ENCODE measurements at places on chromosomes 3 and 15.

- no peak for DNase-seq
Observed at GRCh38 chr3:179671747-179672242, 19.0 kb downstream of the USP13 start.

DNA sequence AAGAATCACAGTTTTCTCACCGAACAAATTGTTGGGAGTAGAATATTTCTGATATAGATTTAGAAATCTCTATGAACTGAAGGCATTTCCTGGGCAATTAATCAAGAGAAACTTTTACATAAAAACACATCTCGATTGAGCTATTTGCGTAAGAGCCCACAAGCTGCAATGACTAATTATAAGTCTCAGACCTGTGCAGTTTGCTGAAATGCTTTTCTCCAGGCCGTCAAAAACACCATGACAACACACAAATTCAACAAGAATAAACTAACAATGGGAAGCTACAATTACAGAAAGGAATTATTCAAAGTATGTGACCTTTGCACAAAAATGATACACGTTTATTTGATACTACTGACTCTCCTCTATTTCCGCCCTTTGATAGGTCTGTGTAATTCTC is 481.2 kb upstream of the WNT5A start:
- no peak for DNase-seq

DNA sequence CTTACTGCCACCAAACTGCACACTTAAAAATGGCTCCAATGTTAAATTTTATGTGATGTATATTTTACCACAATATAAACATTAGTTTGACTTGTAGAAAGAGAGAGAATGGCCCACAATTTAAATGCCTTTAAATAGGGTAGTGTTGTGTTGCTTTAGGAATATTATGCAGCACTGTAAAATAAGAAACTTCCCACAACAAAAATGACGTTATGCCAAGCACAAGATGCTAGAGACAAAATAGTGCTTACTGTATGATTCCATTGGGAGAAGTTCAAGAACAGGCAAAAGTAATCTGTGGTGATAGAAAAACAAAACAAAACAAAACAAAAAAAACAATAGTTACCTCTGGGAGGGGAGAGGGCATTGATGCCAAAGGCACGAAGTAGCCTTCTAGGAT is 91.3 kb downstream of the MEGF11 start:
- DNase-seq, result no peak

DNA sequence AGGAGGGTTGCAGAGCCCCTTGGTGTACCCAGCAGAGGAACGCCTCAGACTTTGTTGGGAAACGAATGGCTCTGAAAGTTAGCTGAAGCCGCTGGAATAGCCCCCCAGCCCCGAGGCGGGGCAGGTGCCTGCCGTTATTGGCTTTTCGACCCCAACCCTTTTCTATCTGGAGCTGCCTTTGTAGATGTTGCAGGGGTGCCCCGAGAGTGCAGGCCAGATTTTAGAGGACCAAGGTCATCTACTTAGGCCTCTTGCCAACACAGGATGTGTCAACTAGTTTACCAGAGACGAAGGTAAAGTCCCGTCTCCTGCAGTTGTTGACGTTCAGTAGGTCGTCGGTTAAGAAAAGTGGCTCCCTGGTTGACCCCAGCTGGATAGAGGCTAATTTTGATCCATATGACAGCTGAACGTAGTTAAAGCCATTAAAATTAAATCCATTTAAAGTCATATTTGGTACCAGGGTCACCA is 579 bp upstream of the UBE3A start:
- DNase-seq, result no peak

DNA sequence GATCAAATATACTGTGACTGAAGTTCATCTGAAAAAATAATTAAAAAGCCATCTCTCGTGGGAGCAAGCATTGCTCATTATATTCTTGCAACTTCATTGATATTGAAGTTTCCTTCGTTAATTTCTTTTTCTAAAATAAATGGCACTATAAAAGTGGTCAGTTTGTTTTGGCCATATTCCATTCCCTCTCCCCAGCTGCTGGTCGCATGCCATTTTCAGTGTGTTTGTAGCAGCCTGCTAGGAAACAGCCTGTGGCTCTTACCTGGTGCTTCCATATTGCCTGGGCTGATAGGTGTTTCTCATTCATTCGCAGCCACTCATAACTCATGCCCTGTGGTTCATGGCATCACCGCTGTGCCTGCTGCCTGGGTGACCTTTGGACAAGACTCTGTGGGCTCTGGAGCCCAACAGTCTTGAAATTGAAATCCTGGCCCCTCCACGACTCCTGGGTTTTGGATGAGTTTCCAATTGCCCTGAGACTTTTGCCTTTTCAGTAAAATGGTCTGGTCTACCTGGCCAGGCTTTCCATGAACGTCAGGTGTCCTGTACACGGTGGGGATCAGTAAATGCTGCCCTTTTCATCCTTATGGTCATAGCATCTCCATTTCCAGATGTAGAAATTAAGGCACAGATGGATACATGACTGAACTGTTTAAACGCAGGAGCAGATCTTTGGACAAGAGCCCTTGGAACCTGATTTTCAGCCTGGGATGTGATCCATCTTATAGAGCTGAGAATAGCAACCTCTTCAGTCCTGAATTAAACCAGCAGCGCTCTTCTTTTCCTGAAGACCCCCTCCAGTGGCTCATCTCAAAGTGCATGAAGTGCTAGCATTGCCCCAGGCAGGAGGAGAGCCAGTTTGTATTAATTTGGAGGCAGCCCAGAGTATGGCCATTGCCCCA is 69.4 kb downstream of the SLCO3A1 start:
- no peak for DNase-seq

- no peak for DNase-seq
Observed at GRCh38 chr3:130773366-130773765, 26.7 kb upstream of the PIK3R4 start.

DNA sequence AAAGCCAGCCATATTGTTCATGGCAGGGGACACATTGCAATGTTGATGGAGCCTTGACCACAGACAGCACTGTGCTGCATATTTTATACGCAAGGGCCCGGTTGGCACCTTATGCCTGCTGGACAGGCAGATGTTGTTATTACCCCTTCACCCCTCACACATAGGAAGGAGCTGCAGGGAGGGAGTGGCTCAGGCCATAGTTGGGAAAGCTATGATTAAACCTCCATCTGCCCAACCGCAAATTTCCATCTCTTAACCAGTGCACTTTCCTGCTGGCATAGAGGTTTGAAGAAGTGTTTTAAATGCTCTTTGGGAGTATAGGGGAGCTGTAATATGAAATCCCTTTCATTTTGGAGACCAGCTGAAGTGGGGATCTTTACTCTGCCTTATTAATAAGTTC is 224.7 kb downstream of the CACNA2D3 start:
- DNase-seq, result no peak

- no peak for DNase-seq
Observed at GRCh38 chr15:75431682-75432081, 19.8 kb downstream of the SIN3A start.

DNA sequence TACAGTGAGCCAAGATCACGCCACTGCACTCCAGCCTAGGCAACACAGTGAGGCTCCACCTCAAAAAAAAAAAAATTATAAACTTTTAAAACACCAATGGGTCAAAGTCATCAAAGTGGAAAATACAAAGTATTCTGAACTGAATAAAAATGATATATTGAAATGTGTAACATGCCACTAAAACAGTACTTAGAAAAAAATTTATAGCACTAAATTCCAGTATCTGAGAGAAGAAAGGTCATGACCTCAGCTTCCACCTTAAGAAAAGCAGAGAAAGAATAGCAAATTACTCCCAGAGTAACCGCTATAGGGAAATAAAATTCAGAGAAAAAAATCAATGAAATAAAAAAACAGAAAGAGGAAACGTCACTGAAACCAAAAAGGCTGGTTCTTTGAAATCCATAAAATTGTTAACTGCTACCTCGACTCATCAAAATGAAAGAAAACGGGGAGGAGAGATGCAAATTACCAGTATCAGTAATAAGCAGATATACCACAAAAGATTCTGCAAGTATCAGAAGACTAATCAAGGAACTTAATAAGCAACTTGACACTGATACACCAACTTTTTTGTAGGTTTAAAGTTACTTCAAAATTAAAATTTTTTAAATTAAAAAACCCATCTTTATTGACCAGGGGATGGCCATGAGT is 20.8 kb downstream of the ATP13A3 start:
- no peak for DNase-seq

- DNase-seq, result no peak
Observed at GRCh38 chr3:71708476-71709105, 16.6 kb downstream of the EIF4E3 start.

DNA sequence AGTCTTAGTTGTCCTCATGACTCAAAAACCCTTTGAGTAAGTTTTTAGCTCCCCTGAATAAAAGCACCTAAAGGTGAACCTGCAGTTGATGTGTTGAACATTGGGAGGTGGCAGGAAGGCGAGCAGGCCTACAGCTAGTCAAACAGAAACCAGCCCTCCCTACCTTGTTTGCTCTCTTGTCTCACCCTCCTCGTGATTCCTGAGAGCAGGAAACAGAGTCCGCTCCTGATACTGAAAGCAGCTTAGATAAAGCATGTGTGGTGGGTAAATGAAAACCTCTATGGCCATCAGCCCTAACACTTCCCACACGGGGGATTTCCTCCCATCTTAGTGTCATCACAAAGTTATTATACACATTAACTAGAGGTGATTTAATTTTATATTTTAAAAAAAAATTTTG is 21.8 kb upstream of the CLDN18 start:
- DNase-seq, result no peak

- DNase-seq, result no peak
Observed at GRCh38 chr15:93825682-93826081, 405.7 kb upstream of the MCTP2 start.

- peak; percentile 81 for DNase-seq
Observed at GRCh38 chr3:45224824-45225464, 1.1 kb downstream of the TMEM158 start.

DNA sequence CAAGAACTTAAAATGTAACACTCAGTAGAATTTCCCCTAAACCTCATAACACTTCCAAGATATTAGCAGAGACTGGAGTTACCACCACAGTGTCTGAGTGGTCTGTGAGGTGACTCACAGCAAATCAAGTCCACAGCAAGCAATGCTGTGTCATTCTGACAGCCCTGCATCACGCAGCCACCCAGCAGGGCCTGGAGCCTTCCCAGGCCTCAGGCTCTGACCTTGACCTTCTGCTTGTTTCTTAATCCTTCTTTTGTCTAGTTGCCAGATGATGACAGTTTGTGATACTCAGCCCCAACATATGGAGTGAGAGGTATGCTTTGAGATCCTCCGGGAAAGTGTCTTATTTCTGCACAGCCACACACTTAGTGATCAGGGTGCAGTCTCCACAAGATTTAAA is 82.5 kb downstream of the TOP2B start:
- no peak for DNase-seq

DNA sequence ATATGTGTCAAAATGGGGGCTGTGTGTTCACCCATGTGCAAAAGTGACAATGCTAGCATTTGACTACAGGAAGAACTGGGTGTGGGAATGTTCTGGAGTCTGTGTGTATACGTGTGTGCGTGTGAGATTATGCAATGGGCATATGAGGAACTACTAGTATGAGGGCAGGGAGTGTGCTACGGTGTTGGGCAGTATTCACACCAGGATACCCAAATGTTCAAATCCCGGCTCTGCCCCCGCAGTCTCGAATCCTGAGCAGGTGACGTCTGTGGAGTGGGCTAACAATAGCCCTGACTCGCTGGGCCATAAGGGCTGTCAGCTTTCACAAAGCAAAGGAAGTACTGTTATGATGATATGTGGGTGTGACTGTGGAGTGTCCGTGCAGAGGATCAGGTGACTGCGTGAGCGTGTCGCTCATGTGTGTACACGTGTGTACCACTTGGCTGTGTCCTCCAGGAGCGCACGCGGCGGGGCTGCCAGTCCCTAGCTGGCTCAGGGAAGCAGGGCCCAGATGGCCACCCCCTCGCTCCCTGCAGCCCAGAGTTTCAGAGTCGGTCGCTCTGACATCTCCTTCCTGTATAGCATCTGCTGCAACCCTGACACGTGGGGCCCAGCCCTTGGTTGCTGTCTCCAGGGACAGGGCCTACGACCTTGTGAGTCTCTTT is 27.2 kb downstream of the IQSEC1 start:
- DNase-seq, result no peak

- DNase-seq, result peak; percentile 22
Observed at GRCh38 chr3:10992943-10993728, 588 bp downstream of the SLC6A1 start.

Measured in WTC11 (cell line).